Right lobe of liver (tissue), 6 donors: ENCODE measurements at places on chromosomes 2 and 18. TPM values are rescaled to one million over a fixed set of nuclear protein-coding genes. Genes with fewer than 3 reads are reported as not detected.

GRCh38 chr18:3262234-3263131 lies 550 bp downstream of the MYL12B start:
- DNase-seq, result no peak

DNA sequence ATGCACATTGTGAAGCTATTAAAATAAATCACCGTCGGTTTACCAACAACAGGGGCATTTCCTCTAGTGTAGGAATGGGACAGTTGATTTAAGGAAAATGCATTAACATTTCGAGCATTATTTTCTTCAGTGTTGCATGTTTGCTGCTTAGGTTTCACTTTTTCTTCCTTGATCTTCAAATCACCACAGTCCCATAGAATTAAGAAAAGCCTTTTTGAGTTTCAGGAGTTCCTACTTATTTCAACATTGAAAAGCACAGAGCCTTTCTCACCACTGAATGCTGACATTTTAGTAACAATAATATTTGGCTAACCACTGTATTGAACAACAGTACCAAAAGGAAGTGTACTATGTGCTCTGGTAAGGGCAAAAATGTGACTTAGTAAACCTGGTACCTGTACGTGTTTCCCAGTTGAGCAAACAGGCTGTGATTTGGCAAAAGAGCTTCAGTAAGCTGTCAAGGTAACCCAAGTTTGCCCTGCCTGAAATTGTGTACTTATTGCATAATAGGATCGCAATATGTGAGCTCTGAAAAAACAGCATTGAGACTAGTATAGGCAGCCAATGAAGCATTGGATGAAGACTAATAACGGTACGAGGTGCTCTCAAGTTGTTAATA lies 2.2 kb downstream of the LRRTM4 start:
- DNase-seq, result no peak

GRCh38 chr2:241653210-241653750 lies 15.8 kb downstream of the ATG4B start:
- DNase-seq, result no peak

DNA sequence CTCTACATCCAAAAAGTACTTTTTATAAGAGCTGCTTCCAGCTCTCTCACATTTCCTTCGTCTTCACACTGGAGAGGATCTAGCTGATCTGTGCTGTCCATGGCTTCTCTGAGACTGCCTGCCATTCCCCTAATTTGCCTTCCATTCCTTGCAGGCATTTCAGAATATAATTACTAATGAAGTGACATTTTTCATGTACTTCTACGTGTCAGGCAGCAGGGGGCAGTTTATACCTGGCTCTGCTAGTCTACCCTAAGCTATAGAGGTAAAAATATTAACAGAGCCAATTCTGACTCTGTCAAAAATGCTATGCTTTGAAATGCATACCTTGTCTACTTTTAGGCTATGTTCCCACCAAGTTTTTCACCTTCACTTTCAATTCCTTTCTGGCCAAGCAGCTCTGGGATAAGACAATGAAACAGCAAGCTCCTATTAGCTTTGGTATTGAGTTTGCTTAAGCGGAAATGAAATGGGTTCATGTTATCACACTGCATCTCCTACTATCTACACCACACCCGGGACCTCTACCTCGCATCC lies 81.9 kb downstream of the MEP1B start:
- no peak for DNase-seq

GRCh38 chr2:194004590-194005206 lies 1652.3 kb upstream of the SLC39A10 start:
- DNase-seq, result no peak

The HOXD9 gene
- total RNA-seq, result not detected
